ENCODE measurements at places on chromosomes 4 and X.

DNA sequence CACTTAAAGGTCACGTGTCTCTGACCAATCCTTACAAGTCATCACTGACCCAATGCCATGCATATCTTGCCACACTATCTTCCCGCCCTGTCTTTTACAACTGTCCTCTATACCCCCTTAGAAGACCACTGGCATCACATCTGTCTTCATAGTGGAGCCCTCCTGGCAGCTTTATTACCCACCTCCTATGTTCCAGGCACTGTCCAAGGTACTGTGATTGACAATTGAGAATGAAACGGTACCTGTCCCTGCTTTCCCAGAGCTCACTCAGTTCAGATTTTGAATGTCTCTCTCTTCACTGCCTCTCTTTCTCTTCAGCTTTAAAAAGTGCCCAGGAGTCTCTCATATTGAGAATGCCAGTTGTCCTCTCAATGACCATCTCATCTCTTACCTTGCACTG lies 88.6 kb downstream of the ARHGAP36 start:
- DNase-seq = no peak

DNA sequence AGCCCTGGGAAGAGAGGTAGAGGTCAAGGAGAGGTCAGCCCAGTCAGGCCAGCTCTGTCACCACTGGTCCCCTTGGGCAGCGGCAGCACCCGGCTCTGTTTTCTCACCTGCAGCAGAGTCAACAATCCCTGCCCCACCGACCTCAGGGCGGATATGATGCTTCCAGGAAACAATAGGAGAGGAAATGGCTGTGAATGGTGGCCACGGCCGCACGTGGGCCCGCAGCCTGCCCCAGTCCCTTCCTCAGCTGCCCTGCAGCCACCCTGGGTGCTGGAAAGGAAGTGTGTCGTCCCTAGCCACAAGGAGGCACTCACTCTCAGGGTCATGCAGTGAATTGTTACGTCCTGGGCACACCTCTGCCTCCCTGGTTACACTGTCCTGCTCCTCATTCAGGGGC lies 92.5 kb upstream of the ENPP6 start:
- DNase-seq = no peak

GRCh38 chrX:133465254-133465653 lies 50.0 kb upstream of the GPC4 start:
- no peak for DNase-seq

- no peak for DNase-seq
Observed at GRCh38 chr4:17493619-17494018, 18.3 kb downstream of the QDPR start.

DNA sequence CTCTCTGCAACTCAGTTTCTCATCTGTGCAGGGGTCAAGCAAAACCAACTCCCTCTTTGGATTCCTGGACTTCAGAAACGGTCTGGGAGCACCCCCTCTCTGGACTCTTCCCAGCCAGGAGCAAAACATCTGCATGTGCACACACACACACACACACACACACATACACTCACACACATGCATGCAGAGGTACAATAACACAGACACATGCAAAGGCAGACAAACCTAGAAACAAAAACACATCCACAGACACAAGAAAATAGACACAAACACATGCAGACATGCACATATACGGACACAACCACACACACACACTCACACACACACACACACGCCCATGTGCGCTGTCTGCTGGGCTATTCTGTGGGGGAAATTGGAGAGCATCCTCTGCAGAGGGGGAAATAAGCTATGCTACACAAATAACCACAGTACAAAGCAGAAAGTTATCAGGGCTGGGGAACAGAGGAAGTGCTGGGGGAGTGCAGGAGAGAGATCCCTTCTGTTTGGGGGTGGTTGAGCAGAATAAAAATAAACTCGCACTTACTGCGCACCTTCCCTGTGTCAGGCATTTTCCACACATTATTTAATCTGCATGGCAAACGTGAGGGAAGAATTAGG lies 19.9 kb downstream of the IQSEC2 start:
- no peak for DNase-seq

Data from NCI-H2171 (cell line).